T1000 (cell line): ENCODE measurements at places on chromosomes 13 and 19.
A peak's percentile ranks its signal among the peaks of the same experiment; 100 is the strongest.

GRCh38 chr13:106178816-106179215 is 356.6 kb downstream of the EFNB2 start:
- no peak for DNase-seq

- DNase-seq, result no peak
These were observed 113.3 kb downstream of the SIPA1L3 start for GRCh38 chr19:38020311-38020710.

- no peak for DNase-seq
These were observed 66.3 kb downstream of the MAP4K1 start for GRCh38 chr19:38551450-38551813.

- DNase-seq, result no peak
These were observed 475 bp downstream of the MRPL57 start for GRCh38 chr13:21176982-21177284.

DNA sequence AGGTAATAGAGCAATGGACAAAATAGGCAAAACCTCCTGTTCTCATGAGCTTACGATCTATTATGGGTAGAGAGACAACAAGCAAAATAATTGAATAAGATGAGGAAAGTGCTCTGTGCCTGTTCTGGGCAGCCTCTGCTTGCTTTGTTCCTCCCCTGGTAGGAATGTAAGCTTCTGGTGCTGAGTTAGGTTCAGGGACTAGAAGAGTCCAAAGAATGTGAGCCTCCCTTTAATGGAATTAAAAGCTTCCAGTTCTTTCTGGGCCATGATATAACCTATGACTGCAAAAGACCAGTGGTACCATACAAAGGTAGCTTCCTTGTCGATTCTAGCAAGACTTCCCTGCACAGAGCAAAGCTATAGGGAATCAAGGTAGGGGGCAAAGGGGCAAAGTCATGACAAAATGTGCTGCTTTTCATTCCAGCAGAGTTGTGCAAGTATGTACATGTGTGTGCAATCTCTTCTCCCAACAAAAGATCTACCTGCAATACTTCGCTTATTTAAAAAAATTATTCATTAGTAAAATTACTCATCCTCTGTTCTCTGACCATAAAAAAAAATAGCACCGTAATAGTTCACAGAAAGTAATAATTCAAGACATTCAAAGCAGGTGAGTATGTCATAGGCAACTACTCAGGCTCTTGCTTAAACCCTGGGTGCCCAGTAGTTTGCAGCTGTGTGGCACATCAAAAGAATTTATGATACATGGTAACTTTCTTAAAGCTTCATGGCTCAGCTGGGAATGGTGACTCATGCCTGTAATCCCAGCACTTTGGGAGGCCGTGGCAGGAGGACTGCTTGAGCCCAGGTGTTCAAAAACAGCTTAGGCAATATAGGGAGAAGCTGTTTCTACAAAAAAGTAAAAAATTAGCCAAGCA is 21.4 kb downstream of the ACOD1 start:
- no peak for DNase-seq

- DNase-seq, result peak; percentile 22
These were observed at the start of gene SLC8A2 for GRCh38 chr19:47471733-47472457. TSS of gene SLC8A2 (minus strand) at chr19:47471893. CDS start at chr19:47466403, 5,490 bp downstream.

- no peak for DNase-seq
These were observed 1701.3 kb upstream of the PRR20A start for GRCh38 chr13:55439450-55439849.

GRCh38 chr19:46552891-46553290 is 48.2 kb upstream of the CALM3 start:
- DNase-seq, result no peak

DNA sequence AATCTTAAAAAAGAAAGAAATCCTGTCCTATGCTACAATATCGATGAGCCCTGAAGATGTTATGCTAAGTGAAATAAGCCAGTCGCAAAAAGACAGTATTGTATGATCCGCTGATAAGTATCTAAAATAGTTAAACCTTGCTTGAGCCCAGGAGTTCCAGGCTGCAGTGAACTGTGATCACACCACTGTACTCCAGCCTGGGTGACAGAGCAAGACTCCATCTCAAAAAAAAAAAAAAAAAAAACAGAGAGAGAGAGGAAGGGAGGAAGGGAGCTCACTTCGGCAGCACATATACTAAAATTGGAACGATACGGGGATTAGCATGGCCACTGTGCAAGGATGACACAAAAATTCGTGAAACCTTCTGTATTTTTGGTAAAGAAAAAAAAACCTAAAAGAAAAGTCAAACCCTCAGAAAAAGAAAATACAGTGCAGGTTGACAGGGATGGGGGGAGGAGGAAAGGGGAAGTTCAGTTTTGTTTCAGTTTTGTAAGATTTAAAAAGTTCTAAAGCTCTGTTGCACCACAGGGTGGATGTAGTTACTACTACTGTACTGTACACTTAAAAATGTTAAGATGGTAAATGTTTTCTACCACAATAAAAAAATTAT is 8.4 kb downstream of the CLASRP start:
- no peak for DNase-seq

GRCh38 chr13:27712421-27712820 is 79.9 kb upstream of the GSX1 start:
- DNase-seq, result no peak

GRCh38 chr13:23458989-23459388 is 25.5 kb upstream of the SACS start:
- no peak for DNase-seq

DNA sequence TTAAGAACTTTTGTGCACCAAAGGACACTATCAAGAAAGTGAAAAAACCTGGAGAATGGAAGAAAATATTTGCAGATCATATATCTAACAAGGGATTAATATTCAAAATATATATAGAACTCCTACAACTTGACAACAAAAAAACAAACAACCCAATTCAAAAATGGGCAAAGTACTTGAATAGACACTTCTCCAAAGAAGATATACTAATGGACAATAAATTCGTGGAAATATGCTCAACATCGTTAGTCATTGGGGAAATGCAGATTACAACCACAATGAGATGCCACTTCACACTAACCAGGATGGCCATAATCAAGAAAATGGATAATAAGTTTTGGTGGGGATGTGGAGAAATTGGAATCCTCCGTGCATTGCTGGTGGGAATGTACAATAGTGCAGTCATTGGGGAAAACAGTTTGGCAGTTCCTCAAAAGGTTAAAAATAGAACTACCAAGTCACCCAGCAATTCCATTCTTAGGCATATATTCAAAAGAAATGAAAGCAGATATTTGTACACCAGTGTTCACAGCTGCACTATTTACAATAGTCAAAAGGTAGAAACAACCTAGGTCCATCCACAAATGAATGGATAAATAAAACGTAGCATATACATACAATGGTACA is 2.2 kb upstream of the LSR start:
- no peak for DNase-seq

GRCh38 chr19:11268783-11269267 is 6.5 kb upstream of the DOCK6 start:
- no peak for DNase-seq

DNA sequence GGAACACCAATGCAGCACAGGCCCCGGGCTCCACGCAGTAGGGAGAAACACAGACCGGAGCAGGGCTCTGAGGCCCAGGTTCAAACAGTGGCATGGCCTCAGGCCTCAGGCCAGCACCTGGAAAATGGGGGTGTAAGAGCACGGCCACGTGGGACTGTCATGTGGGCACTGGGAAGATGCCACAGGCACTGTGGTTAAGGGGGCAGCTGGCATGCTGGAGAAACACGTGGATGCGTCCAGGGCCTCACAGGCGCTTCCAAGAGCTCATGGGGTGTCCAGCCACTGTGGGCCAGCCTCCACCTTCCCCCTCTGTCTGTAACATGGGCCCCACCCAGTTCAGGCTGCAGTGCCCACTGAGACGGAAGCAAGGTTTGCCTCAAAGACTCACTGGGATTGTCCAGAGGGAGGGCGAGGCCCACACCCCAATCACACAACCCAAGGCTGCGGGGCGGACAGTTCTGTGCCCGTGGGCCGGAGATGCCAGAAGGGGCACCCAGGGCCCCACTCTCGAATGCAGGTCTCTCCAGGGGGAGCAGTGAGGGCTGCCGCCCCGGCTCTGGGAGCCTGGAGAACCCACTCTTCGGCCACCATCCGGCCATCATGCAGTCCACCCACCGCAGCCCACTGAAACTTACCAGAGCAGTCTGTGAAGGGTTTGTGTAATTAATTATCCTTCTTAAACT is 6.3 kb upstream of the MBD3 start:
- DNase-seq, result no peak

DNA sequence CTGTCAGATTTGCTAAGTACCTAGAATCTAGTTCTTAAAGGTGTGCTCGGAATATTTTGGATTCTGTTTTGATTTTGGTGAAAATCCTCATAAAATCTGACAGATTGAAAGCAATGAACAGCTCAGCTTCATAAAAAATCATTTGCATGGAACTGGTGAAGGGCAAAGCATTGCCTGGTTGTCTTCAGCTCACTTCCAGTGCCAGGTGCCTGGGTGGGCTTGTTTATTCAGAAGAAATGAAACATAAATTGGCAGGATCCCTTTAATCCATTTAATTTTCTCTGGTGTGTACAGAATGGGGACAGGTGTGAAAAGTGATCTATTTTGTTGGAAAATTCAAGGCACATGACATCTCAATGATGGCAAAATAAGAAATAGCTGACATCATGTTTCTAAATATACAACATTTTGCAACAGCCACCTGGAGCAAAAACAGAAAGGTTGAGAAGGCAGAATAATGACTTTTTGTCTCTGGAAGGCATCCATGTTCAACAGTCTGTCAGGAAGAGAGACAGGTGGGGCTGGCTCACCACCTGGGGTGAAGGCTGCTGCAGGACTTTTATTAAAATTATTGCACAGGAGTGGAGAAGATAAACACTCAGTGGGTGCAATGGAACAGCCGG is 52.2 kb downstream of the RFC3 start:
- no peak for DNase-seq

DNA sequence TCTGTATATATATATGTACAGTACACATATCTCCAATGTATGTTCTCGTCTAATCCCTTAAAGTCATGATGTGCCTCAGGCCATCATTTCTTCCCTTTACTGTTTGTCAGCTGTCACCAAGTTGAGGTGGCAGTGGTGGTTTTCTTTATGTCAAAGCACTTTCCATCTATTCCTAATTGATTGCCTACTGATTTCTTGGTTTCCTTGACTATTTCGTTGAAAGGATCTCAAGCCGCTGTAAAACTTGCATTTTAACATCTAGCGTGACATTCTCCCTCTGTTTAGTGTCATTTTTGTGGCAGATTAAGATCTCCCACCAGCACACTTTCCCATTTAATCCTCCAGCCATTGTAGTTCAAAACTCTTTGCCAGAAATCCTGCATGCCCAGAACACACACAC is 25.0 kb upstream of the SPART start:
- DNase-seq, result no peak

DNA sequence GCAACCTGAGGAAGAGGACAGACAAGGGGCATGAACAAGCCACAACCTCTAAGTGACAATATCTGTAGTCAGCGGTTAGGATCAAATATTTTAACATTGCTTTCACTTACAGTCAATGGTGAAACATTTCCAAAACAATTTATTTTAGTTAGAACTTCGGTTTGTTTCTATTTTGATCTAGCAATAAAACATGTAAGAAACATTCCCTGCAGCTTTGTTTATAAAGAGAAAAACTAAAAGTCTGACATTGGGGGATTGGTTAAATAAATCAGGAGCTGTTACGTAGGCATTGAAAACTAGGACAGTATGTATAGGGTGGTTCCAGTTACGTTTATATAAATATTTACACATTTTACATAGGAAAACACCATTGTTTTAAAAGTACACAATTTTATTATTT is 3.4 kb downstream of the URI1 start:
- DNase-seq, result no peak

GRCh38 chr19:50569938-50570540 is 1.8 kb upstream of the LRRC4B start:
- DNase-seq, result no peak

GRCh38 chr13:60617991-60618733 is 221.1 kb downstream of the TDRD3 start:
- DNase-seq, result no peak
